Adrenal gland (tissue), 19 donors: ENCODE measurements at places on chromosomes 11 and 22. TPM values are rescaled to one million over a fixed set of nuclear protein-coding genes. Genes with fewer than 3 reads are reported as not detected.

RIMBP3B gene
- polyA plus RNA-seq = 0.13 TPM

UCP3 gene
- 6.3 TPM for polyA plus RNA-seq

SCGB1A1 gene
- polyA plus RNA-seq = not detected

CCDC81 gene
- 0.80 TPM for polyA plus RNA-seq

KRTAP5-8 gene
- polyA plus RNA-seq = not detected

MN1 gene
- 0.64 TPM for polyA plus RNA-seq

OVOL1 gene
- polyA plus RNA-seq = 0.07 TPM

ACR gene
- 0.61 TPM for polyA plus RNA-seq
